ENCODE measurements at places on chromosomes 2 and 18.

GRCh38 chr2:113230531-113230930, 48.2 kb downstream of the PAX8 start:
- no peak for DNase-seq

- DNase-seq: no peak
These were observed 464 bp downstream of the COL4A4 start for GRCh38 chr2:227163485-227163997.

GRCh38 chr2:176534798-176535466, 265.7 kb downstream of the MTX2 start:
- no peak for DNase-seq

GRCh38 chr2:150609831-150610582, 122.5 kb upstream of the RND3 start:
- DNase-seq: no peak

- DNase-seq: no peak
These were observed 99.8 kb upstream of the FSIP2 start for GRCh38 chr2:185638771-185639170.

DNA sequence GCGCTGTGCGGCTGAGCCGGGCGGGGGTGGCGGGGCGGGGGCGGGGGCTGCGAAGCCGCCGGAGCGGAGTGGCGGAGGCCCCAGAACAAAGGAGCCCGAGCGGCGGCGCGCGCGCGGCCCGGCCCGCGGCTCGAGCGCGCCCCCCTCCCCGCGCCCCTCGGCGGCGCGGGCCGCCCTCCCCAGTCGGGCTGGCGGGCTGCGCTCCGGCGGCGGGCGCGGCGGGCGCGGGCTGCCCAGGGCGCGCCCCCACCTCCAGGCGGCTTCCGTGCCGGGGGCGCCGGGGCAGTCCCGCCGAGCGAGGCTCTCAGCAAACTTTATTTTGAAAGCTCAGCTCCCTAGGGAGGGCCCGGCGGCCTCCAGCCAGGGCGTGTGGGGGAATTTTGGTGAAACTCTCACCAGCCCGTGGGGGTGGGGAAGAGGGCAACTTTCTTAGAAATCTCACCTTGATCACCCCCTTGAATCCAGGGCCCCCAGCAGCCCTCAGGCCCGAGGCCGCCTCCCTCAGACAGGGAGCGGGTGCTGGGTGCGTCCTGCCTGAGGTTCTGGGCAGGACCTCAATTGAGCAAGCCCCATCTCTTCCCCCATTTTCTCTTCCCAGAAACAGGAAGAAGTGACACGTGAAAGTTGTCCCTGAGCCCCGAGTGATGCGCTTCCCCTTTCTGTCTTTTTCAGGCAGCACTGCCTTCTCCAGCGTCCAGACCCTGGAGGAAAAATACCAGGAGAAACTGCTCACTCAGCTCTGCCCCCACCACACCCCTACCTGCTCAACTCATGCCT, 786 bp downstream of the TET3 start:
- no peak for DNase-seq

DNA sequence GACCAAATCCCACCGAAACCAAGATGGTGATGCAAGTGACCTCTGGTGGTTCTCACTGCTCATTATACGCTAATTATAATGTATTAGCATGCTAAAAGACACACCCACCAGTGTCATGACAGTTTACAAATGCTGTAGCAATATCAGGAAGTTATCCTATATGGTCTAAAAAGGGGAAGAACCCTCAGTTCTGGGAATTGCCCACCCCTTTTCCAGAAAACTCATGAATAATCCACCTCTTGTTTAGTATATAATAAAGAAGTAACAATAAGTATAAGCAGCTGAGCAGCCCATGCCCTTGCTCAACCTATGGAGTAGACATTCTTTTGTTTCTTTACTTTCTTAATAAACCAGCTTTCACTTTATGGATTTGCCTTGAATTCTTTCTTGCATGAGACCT, 31.0 kb upstream of the FMNL2 start:
- DNase-seq: no peak

DNA sequence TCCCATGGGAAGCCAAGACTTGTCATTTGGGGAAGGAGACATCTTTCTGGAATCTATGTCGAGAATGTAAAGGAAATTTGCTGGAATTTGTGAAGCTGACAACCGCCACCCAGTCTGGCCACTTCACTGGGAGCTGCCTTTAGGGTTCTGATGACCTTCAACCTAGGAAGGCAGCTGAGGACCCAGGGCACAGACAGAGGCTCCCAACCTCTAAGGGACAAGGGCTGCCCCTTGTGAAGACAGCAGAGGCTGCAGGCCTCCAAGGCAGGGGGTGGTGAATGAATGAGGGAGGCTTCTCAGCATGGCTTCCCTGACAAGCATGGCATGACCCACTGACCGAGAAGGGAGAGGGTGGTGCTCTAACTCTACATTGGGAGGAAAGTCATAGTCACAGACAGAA, 128.9 kb upstream of the ASB18 start:
- no peak for DNase-seq

- DNase-seq: no peak
These were observed 106.3 kb upstream of the B3GNT2 start for GRCh38 chr2:62089658-62090057.

- DNase-seq: no peak
These were observed 835.0 kb downstream of the NRXN1 start for GRCh38 chr2:50196775-50197480.

GRCh38 chr18:9642799-9643462, 28.6 kb upstream of the PPP4R1 start:
- no peak for DNase-seq

- DNase-seq: no peak
These were observed 110.0 kb upstream of the ARL4C start for GRCh38 chr2:234606896-234607295.

DNA sequence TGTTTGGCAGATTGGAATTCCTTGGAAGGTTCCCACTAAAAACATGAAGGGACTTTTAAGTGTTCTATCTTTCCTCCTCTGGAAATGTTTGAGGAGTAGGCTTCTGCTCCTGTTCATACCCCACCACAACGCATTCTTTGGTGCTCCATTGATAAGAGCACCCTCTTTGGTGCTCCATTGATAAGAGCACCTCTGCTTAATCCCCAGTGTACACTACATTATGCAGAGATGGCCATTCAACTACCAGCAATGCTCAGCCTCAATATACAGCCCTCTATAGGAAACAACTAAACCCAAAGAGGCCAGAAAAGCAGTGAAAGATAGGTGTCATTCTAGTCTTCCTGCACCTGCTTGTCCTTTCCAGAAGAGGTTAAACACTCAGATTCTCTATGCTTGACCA, 1.8 kb upstream of the CHAC2 start:
- no peak for DNase-seq

GRCh38 chr2:31729442-31730092, 148.8 kb upstream of the SRD5A2 start:
- DNase-seq: no peak

DNA sequence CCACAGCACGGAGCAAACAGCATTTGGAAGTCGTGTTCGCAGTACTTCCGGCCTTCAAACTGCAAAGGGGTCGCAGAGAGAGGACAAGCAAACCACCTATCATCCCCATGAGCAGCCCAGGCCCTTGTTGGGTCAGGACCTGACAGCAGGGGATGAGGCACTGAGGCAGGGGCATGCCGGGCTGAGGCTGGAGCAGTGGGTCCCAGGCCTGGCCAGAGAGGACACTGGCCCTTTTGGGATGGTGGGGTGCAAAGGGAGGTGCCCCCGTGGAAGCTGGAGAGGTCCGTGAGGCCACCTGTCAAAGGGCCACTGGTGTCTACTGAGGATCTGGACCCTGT, 8.9 kb downstream of the GPR17 start:
- no peak for DNase-seq

DNA sequence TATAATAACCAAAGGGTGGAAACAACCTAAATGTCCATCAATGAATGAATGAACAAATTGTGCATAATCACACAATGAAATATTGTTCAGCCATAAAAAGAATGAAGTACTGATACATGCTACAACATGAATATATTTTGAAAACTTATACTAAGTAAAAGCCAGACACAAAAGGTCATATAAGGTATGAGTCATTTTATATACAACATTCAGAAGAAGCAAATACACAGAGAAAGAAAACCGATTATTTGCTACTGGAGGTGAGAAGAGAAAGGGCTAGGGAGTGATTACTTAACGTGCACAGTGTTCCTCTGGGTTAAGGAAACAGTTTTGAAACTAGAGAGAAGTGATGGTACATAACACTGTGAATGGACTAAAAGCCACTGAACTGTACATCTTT, 105.3 kb downstream of the GORASP2 start:
- DNase-seq: no peak

DNA sequence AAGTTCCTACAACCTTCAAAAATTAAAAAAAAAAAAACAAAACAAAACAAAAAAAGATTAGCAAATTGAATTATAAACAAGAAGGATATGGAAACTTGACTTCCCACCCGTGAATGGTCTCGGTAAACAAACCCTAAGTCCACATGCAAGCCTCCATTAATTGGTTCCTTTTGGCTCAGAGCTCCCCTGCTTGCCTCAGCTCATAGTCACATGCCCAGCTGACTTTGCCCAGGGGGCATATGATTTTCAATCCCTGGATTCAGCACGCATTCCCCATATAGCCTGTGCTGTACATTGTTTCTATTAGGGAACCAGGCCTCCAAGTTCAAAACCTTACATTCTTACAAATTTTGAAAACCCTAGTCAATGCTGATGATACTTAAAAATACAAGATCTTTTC, 95.0 kb downstream of the PID1 start:
- no peak for DNase-seq

DNA sequence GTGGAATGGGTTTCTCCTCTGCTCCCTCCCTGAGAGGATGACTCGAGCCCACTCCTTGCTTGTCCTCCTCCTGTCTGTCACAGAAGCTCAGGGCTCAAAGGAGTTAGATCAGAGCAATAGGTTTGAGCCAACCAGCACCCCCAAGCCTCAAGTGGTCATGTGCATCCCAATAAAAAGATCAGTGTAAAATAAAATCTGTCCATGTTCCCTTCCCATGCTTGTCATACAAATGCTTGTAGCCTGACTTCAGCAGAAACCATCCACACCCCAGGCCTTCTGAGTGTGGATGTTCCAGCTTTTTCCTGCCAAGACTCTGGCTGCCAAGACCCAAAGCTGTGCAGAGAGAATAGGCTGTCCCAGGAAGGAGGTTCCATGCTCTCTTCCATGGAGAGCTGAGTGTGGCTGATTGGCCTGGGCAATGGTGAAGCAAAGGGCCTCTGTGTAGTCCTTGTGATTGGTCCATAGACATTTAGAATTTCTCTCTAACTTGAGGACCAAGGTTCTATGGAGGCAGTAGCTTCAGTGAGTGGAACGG, 67.4 kb downstream of the GYPC start:
- no peak for DNase-seq

DNA sequence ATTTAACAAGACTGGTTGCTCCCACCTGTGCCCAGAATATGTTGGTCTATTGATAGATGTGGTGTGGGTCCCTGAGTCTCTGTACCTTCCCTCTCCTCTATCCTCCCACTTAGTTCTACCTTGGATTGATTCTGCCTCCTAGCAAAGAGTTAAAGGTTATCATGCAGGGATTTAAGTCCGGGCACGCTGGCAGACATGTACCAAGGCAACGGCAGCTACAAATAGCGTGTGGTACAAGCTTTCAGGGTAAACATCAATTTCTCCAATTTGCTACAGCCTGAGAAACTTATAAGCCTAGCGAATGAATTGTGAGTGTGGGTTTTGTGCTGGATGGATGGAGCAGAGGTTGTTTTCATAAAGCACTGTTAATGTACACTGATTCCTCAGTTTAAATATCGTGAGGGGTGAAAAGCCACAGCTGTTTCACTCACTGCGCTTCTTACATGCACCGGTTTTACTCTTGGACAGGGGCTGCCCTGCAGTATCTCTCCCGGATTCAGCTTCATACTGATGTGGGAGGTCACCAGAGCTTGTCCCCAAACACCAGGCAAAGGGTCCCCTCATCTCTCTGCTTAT, 289.8 kb downstream of the ICOS start:
- no peak for DNase-seq

GRCh38 chr2:39091543-39091942, 29.3 kb downstream of the SOS1 start:
- no peak for DNase-seq

GRCh38 chr18:35050028-35050546, 8.9 kb downstream of the MAPRE2 start:
- DNase-seq: no peak

- DNase-seq: no peak
These were observed 451.4 kb upstream of the ID2 start for GRCh38 chr2:8230466-8230865.

DNA sequence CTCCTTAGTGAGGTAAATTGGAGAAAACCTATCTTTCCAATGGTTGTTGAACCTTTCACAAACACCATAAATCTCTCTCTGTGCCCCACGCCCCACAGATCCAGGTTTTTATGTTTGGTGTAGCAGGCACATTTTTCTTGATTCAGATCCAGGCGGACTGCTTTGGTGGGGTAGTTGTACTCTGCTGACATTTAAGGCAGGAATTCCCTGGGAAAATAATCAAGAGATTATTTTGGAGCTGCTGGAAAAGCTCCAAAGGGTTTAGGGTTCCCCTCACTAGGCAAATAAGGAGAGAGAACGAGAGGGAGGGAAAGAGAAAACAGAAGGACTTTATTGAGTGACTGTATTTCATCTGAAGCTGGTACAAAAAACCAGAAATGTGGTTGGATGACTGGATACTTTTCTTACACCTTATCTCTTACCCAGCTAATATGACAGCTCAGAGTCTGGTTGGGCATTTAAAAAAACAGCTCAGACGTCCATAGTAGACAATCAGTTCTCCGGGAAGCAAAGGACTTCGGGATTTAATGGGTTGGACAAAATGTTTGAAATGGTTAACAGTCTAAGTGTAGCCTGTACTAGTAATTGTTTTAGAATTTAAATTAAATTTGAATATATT, 3.6 kb upstream of the AQP4 start:
- no peak for DNase-seq

- no peak for DNase-seq
These were observed 210.8 kb upstream of the NABP1 start for GRCh38 chr2:191467113-191467512.

DNA sequence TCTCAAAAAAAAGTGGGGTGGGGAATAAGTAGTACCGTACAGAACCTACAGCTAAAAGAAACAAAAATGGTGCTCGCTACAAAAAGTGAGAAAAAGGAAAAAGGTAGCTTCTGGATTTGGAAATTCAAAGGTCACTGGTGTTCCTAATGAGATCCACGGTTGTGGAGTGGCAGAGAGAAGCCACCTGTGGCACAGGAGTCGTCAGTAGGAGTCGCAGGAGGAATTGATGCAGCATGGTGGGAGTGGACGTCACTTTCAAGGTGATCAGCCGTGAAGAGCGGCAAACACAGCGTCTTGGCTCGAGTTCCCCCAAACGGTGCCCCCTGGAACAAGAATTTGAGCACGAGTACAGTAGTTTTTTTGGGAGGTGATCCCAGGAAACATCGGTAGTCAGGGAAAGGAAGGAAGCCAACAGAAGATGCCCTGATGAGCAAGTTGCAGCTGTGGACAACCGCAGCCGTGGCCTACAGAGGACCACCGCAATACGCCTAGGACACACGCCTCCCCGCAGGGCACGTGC, 1.4 kb upstream of the TTL start:
- no peak for DNase-seq

- no peak for DNase-seq
These were observed 25.8 kb downstream of the LDAH start for GRCh38 chr2:20797096-20797495.

- no peak for DNase-seq
These were observed 13.2 kb downstream of the TXNDC2 start for GRCh38 chr18:9898792-9899549.

- no peak for DNase-seq
These were observed 42.9 kb downstream of the TMEFF2 start for GRCh38 chr2:192151853-192152252.

GRCh38 chr2:196260546-196260945, 89.2 kb upstream of the STK17B start:
- no peak for DNase-seq
